NCI-H1436 (cell line): ENCODE measurements at places on chromosomes 5 and 9.

- no peak for DNase-seq
These were observed 133.3 kb downstream of the GCNT1 start for GRCh38 chr9:76592091-76592973.

- DNase-seq: no peak
These were observed 226.4 kb upstream of the ISL1 start for GRCh38 chr5:51156838-51157237.

- DNase-seq: no peak
These were observed 124.8 kb upstream of the LARP1 start for GRCh38 chr5:154630410-154630809.

DNA sequence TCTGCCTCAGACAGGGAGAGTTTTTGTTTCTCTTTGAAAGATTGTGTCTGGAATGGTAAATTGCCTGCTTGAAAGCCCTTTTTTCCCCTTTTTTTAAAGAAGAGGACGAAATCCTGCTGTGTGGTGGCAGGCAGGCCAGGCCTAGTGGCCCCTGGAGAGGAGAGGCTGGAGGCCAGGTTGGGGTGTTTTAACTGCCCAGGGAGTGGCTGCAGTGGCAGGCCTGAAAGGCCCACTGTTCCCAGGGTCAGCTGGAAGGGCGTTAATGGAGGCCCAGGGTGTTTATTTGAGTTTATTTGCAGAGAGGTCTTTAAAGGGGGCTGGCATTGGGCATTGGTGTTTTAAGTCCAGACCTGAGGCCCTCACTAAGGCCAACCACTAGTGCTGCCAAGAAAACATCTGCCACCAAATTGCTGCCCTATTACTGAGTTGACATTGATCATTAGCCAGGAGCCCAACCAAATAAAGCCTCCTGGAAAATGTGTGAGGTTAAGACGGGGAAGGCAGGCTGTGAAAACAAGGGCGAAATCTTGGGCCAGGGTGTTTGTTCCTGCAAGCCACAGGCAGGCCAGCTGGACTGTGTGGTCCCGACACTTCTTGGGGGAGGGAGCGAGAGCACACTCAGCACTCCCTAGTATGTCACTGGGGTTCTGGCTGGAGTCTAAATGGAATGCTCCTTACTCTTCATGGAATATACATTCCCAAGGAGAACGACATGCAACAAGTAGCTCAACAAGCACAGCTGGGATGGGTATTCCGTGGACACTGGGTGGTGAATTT is 5.0 kb downstream of the JADE2 start:
- DNase-seq: no peak

- no peak for DNase-seq
These were observed 412.8 kb downstream of the NFIB start for GRCh38 chr9:13901176-13901575.

DNA sequence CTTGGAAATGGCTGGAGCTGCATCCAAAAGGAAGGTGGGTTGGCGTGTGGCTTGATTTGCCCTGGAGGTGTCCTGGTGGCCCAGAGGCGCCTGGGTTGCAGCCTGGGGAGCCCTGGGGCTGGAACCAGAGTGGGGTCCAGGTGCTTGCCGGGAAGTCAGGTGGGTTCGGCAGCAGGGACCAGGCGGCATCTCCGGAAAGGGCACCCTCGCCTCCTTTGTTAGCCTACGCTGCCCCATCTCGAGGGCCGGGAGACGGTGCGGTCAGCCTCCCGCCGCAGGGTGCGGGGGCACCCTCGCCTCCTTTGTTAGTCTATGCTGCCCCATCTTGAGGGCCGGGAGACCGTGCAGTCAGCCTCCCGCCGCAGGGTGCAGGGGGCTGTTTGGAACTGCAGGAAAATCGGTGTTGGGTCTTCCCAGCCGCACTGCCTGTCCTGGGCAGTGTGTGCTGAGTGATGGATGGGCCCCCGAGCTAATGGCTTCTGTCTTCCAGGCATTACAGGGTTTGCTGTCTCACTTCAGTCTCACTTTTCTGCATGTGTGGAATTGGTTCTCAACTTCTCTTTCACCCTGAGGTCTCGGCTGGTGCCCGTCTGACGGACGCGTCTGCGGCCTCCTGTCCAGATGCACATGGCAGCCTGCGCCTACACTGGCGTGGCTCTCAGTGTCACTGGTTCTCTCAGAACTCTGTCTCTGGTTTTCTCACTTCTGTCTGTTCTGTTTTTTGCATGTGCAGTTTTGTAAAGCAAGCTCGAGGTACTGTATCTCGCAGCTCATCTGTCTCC is 139.0 kb downstream of the CACNA1B start:
- DNase-seq: no peak

GRCh38 chr5:61779743-61780142 is 447.7 kb downstream of the ZSWIM6 start:
- DNase-seq: no peak

- no peak for DNase-seq
These were observed 376.9 kb downstream of the SEMA5A start for GRCh38 chr5:9168791-9169556.
